ENCODE measurements at places on chromosomes 12 and 14.

DNA sequence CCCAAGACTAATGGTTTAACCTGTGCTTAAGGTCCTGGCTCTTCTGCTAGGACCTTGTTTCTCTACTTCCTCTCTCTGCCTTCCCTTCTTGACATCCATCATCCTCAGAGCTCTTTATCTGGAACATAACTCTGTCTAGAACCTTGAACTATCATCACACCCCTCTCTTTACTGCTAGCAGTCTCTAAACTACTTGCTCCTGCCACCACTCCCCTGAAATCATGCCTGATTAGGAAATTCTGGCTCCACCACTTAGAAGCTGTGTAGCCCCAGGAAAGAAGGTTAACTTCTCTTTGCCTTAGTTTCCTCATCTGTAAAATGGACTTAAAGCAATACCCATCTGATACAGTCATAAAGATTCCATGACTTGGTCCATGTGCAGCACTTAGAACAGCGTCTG, 9.1 kb downstream of the SLC38A1 start:
- DNase-seq, result no peak

DNA sequence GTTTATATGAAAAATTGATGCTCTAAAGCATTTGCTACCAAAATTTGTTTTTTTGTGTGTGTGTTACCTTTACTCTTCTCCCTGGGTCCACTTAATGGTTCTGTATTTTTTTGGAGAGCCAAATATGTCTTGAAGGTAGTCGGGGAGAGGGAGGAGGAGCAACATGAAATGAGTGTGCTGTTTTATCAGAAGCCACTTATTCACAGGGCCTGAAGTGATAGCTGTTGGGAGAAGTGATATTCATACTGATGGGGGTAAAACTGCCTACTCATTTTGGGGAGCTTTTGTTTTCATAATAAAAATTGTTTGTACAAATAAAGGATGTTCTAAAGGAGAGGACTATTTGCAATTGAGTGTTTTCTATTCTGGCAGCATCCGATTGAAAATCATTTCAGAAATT, 29.2 kb downstream of the CRADD start:
- no peak for DNase-seq

- peak; percentile 9 for DNase-seq
These were observed 41.2 kb upstream of the CRY1 start for GRCh38 chr12:107134558-107134957.

- DNase-seq, result no peak
These were observed 18.8 kb downstream of the CLMN start for GRCh38 chr14:95300697-95301526.

- DNase-seq, result peak; percentile 42
These were observed 8.8 kb downstream of the TNFRSF1A start for GRCh38 chr12:6333029-6333428.

DNA sequence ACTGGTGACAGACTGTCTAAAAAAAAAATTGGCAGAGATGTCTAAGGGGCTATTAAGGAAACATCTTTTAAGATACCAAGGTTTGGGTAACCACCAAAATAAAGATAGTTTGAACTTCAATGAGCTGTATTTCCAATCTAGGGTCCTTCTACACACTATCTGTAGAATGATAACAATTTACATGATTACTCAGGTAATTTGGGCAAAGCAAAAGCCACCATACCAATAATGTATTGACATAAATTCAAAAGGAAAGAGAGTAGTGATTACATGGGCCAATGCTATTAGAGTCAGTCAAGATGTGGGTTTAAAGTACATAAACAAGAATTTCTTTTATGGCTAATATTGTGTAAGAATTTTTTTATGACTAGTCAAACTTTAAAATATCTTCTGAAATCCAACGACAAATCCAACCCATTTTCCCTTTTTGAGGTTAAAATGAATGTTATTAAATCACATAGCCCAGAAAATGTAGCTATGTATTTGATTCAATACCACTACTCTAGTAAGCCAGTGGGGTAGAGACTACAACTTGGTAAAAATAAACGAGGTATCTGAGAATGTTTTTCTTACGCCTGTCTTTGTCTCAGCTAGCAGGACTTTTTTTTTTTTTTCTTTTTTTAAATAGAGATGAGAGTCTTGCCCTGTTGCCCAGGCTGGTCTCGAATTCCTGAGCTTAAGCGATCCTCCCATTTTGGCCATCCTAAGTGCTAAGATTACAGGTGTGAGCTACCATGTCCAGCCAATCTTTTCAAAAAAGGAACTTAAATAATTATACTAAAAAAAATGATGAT, 10.4 kb downstream of the PNN start:
- DNase-seq, result no peak

DNA sequence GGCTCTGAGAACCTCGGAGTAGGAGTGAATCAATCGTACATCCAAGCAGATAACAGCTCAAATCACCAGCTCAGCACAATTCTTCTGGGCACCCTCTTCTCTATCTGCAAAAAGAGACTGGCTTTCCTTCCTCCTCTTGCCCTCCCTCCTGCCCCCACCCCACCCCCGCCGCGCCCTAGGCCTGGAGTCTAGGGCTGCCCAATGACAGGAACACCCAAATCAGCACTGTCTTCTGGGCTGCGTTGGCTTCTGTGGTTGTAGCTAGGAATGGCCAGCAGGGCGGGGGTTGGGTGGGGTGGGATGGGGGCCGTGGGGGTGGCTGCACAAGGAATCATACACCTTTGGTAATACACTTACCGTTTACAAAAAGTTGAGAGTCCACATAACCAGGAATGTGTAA, 28.0 kb upstream of the TMCC3 start:
- DNase-seq, result peak; percentile 11

DNA sequence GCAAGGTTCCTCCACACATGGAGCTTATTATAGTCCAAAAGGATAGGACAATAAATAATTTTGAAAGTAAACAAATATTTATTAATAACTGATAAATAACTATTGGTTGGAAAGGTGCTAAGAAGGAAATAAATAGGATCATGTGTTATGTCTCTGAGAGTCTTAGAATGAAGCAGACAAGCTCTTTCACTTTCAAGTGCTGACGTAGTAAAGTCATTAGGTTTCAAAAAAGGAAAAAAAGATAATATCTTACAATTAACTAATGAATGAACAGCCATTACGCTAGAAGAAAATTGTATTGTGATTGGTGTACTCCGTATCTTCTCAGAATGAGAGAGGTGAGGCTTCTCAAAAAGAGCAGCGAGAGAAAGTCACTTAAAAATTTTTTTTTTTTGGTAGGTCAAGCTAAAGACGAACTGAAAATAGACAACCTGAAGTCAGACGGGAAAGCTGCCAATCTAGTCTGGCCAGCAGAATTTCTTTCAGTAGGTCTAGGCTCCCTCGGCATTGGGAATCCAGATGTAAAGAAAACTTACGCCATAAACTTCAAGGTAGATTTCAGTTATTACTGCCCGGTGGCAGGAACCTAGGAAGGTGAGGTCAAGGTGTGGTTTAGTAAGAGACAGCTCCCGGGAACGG, 583 bp upstream of the LEMD3 start:
- DNase-seq, result no peak

- peak; percentile 67 for DNase-seq
These were observed 213.1 kb downstream of the CHST11 start for GRCh38 chr12:104669851-104670337.

GRCh38 chr14:61481701-61482100, 160.3 kb downstream of the PRKCH start:
- DNase-seq, result no peak

- DNase-seq, result no peak
These were observed 136.5 kb upstream of the FOXG1 start for GRCh38 chr14:28630100-28630499.

- peak; percentile 15 for DNase-seq
These were observed 10.5 kb downstream of the NTF3 start for GRCh38 chr12:5442251-5443006.

GRCh38 chr12:112107306-112108201, 1.0 kb downstream of the NAA25 start:
- no peak for DNase-seq

DNA sequence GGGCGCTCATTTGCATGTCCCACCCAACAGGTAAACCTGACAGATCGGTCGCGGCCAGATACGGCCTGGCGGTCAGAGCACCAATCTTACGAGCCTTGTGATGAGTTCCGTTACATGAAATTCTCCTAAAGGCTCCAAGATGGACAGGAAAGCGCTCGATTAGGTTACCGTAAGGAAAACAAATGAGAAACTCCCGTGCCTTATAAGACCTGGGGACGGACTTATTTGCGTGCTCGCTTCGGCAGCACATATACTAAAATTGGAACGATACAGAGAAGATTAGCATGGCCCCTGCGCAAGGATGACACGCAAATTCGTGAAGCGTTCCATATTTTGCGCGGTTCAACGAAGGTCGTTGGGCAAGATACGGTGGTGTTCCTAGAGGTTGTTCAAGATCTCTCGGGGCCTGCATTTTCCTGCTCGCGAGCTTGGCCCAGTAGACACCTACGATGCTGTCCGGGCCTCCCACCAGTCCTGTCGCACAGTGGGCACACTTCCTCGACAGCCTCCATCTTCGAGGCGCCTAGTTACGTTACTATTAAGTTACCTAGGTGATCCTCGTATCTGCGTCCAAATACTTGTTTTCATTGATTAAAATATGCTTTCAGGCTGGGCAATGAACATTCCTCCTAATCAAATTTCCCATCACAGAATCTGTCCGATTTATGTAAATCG, at the start of gene RNU6-7:
Gene RNU6-7, plus strand, starts transcription at position 230 of the 675 bp plus-strand sequence.
- no peak for DNase-seq

DNA sequence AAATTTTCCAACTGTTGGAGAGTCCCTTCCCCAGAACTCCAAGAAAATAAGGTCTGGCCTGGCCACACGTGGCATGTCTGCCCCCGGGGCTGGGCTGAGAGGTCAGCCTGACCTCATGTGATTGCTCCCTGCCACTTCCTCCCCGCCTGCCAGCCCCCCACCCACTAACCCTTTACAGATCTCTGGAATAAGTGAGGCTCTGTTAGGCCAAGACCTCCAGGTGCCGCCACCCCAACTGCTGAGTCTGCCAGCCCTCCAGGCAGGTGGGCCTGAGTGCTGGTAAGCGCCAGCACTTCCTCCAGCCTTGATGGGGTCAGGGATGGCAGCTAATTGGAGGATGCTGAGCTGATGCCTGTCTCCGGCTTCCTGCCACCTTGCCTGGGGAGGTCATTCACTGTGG, 658.4 kb downstream of the MED13L start:
- DNase-seq, result no peak

DNA sequence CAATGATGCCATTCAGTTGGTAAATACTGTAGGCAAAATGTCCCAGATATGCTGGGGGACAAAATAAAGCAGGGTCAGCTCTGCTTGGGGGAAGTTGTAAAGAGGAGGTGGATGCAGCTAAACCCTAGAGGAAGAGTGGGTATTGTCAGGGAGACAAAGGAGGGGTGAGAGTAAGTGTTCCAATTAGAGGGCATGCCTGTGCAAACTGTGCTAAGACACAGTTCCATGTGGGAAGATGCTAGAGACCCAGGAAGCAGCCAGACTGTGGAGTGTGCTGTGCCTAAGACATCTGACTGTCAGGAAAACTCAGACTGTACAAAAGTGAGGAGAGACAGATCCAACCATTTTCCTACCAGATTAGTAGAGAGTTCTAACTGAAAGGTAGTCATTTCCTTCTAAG, 474.3 kb downstream of the ATP23 start:
- DNase-seq, result no peak

- DNase-seq, result no peak
These were observed 314.3 kb downstream of the RAD51B start for GRCh38 chr14:68133856-68134255.

DNA sequence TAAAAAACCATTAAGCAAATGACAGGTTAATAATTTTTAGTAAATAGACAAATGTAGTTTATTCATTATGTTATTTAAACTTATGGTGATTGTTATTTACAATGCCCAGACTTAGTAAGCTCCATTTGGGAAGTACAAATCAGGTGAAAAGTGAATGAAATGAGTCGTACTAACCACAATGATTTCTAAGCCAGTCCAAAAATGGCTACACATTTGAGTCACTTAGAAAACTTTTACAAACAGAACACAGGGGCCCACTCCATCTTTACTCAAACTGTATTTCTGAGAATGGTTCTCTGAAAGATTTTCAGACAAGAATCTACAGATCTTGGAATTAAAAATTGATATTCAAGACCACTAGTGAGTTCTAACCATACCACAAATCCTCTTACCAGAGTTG, 653.3 kb upstream of the MIS18BP1 start:
- DNase-seq, result no peak

DNA sequence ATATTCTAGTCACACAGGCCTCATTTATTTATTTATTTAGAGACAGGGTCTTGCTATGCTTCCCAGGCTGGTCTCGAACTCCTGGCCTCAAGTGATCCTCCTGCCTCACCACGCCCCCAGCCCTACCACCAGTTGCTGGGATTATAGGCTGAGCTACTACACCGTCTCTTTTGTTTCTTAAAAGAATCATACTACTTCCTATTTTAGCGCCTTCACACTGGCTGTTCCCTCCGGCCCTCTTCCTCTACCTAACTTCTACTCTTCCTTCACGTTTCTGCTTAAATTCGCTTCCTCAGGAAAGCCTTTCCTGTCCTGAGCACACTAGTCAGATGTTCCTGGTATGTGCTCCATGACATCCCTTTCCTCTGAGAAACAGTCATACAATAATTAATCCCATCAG, 6.4 kb upstream of the MRPL42 start:
- DNase-seq, result peak; percentile 25

- no peak for DNase-seq
These were observed 396.2 kb downstream of the NUAK1 start for GRCh38 chr12:105742567-105742874.

DNA sequence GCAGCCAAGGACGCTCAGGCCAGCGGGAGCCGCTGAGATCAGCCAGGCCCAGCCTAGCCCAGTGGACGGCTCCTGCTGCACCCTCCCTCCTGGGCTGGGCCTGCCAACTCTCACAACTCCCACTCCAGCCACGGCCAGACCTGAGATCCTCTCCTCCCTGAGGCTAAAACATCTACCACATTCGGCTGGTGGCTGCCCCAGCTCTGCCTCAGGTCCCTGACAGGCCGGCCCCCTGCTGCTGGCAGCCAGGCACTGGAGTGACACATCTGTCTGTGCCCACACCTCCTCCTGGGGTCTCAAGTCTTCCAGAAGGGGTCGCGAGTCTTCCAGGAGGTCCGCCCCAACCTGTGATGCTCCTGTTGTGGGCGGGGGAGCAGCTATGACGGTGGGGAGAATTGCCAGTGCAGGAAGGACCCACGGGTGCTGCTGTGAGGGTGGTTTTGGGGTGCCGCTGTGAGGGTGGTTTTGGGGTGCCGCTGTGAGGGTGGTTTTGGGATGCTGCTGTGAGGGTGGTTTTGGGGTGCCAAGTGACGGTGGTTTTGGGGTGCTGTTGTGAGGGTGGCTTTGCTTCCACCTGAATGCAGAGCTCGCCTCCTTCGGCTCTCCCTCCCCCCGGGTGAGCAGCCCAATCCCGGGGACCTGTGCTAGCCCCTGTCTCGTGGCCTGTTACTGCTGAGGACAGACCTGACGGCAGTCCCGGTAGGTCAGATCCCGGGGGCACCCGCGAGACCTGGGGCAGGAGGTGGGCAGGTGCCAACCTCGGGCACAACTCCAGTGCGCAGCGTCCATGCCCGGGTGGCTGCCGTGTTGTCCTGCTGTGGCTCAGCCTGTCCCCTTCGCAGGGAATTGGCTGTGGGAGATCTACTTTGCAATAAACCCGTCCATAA, 27.5 kb upstream of the C14orf180 start:
- DNase-seq, result no peak

DNA sequence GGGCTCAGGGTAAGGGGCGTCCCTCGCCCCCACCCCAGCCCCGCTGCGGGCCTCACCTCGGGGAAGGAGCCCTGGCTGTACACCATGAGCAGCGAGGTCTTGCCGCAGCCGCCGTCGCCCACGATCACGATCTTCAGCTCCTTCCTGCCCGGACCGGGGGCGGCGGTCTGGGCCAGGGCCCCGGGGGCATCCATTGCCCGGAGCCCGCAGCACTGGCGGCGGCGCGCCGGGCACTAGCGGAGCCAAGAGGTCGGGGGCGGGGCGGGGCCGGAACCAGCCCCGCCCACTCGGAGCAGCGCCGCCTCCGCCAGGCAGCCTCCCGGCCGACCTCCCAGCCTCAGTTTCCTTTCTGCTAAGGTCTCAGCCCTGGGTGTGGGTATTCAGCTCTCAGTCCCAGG, at the start of gene RHOF:
Gene RHOF, minus strand, starts transcription at position 249 of the 398 bp plus-strand sequence. Its CDS starts 55 bp downstream, at position 194.
- no peak for DNase-seq
